Activated T-cell treated with anti-CD3 and anti-CD28 coated beads, Interleukin-2, amount 50 U/mL, for 72 hours (primary cell): ENCODE measurements at places on chromosomes 1 and 21. TPM values are rescaled to one million over a fixed set of nuclear protein-coding genes. Genes with fewer than 3 reads are reported as not detected.

Gene KLF17
- not detected for total RNA-seq

Gene OLIG2
- not detected for total RNA-seq

Gene RNF186
- not detected for total RNA-seq

Gene SMCP
- not detected for total RNA-seq

Gene AGO1
- total RNA-seq: 33.0 TPM

Gene PPP1R8
- total RNA-seq: 58.4 TPM

Gene FTCD
- total RNA-seq: 0.74 TPM

Gene TMPRSS2
- not detected for total RNA-seq

Gene CD2
- 298 TPM for total RNA-seq

GRCh38 chr1:117036018-117036461 is 24.1 kb upstream of the TTF2 start:
- H3K36me3 ChIP-seq: no peaks in the 10 kb centered on the region
- no peak overlapping the region for H3K27ac ChIP-seq
- H3K4me1 ChIP-seq: no peaks in the 10 kb centered on the region
- H3K4me3 ChIP-seq: no peak overlapping the region
- no peak for DNase-seq
- no peaks in the 10 kb centered on the region for H3K27me3 ChIP-seq

- H3K27ac ChIP-seq: no peak overlapping the region
- peaks cover 5% of the 10 kb centered on the region for H3K4me1 ChIP-seq
- H3K4me3 ChIP-seq: no peak overlapping the region
- no peak for DNase-seq
- peaks cover 51% of the 10 kb centered on the region for H3K27me3 ChIP-seq
- H3K36me3 ChIP-seq: no peaks in the 10 kb centered on the region
Measured at GRCh38 chr1:204894606-204895005, 23.9 kb downstream of the NFASC start.

GRCh38 chr1:206739411-206740076 is 31.0 kb upstream of the IL19 start:
- H3K4me3 ChIP-seq: peak overlapping the region; percentile 75
- H3K27me3 ChIP-seq: no peaks in the 10 kb centered on the region
- H3K4me1 ChIP-seq: peaks cover 93% of the 10 kb centered on the region

DNA sequence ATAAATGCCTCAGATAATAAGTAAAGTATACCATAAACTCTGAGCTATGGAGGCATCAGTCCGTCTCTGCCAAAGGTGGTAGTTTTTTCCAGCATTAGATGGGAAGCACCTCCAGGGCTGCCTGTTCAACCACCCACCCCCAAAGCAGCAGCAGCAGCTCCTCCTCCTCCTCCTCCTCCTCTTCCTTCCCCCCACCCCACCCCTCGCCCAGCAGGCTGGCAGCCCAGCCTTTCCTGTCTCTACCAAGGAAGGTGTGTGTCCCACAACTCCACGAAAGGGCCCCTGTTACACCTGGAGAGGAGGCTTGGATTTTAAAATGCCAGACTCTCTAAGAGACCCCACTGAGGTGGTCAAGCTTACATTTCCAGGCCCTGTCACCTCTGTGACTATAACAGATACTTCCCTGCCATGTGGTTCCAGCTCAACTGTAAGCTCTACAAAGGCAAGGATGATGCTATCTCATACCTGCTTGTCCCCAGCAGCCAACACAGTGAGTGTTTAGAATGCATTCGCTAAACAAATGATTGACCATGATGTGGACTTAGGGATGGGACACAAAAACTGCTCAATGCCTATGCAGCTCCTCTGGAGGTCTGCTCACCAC is 76.7 kb downstream of the GFI1 start:
- DNase-seq: no peak
- H3K4me1 ChIP-seq: peaks cover 33% of the 10 kb centered on the region
- H3K4me3 ChIP-seq: no peak overlapping the region
- H3K27me3 ChIP-seq: no peaks in the 10 kb centered on the region

DNA sequence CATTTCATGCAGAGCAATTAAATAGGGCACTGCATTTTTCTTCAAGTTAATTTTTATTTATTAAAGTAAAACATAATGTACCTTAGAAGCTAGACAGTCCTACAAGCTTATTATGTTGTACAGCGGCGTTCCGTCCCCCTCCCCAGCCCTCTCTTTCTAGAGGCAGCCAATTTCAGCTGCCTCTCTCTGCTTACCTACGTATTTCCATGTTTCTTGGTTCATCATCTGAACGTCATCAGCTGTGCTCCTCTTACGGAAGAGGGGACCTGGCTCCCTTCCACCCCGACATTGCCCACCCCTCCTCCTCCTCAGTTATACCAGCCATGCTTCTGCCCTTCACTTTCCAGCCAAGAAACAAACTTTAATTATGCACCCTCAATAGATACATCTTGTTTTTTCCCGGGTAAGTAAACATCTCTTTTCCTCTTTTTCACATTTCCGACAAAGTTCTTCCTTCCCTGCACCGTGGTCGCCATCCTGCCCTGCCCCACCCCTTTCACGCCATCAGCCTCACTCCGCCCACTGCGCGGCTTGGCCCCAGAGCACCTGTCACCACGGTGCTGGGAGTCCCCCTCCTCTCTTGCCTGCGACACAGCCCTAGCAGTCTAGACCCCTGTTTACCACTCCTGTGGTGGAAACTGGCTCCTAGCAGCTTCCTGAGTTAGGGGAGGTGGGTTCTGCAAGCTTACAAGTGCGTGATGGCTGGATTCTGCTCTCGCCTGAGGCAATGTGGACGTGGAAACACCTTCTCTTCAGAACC is 57.9 kb downstream of the SLC37A1 start:
- no peak overlapping the region for H3K27ac ChIP-seq
- no peak overlapping the region for H3K4me3 ChIP-seq
- no peaks in the 10 kb centered on the region for H3K4me1 ChIP-seq
- peaks cover 12% of the 10 kb centered on the region for H3K36me3 ChIP-seq
- DNase-seq: no peak
- H3K27me3 ChIP-seq: no peaks in the 10 kb centered on the region

DNA sequence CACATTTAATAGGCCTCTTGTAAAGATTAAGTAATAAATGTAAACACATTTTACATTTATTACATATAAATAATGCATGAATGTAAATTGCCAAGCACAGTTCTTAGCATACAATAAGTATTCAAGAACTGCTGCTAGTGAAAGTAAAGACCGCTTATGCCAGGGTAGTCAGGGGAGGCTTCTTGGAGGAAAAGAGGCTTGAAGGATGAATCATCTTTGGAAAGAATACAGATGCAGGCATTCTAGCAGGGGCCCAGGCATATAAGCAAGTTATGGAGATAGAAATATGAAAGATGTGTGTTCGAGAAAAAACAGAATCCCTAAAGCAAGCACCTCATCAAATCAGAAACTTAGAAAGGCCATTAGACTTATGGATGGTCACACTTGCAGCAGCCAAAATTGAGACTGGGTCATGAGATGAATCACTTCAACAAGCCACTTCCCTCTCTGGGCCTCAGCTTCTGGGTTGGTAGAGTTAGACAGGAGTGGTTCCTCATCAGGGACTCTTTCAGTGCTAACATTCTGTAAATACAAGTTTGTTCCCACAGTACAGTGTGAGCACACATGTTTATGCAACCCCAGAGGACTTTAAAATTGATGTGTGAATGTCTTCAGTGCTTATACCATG is 79.8 kb upstream of the ROR1 start:
- H3K27me3 ChIP-seq: no peaks in the 10 kb centered on the region
- H3K27ac ChIP-seq: no peak overlapping the region
- DNase-seq: no peak
- H3K36me3 ChIP-seq: no peaks in the 10 kb centered on the region

DNA sequence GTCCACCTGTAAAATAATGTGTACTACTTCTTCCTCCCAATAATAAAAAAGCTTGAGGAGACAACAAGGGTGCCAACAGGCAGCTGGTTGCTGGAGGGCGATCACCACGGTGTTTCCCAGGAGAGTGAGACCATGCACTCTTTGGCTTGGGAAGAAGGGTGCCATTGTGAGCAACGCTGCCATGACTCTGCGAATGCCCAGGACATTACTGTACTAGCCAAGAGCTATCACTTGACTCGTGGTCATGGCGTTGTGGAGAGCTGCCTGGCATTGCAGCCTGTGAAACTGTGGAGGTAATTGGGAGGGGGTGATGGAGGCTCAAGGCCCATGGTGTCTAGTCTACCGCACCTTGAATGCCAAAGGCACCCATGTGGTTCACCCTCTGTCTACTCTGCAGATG is 14.6 kb upstream of the PRMT2 start:
- DNase-seq: no peak
- no peak overlapping the region for H3K27ac ChIP-seq
- peaks cover 35% of the 10 kb centered on the region for H3K4me1 ChIP-seq
- H3K4me3 ChIP-seq: no peak overlapping the region
- H3K36me3 ChIP-seq: peaks cover 8% of the 10 kb centered on the region

- no peak overlapping the region for H3K4me3 ChIP-seq
- H3K27me3 ChIP-seq: peaks cover 9% of the 10 kb centered on the region
- no peaks in the 10 kb centered on the region for H3K36me3 ChIP-seq
- no peak overlapping the region for H3K27ac ChIP-seq
- no peaks in the 10 kb centered on the region for H3K4me1 ChIP-seq
- no peak for DNase-seq
Measured at GRCh38 chr1:226565476-226565875, 16.9 kb downstream of the STUM start.

DNA sequence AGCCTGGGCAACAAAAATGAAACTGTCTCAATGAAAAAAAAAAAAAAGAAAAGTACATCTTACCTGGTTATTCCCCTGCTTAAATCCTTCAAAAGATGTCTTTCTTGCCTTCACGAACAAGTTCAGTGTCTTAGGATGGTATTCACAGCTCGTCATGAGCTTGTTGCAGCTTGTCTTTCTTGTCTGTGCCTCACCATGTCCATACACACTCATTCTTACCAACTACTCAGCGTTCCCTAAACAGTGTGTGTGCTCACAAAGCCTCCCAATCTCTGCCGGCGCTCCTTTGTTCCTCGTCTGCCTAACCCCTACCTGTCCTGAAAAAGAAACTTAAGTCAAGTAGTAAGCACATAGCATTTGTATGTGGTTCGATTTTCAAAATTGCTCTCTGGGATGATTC is 31.1 kb downstream of the UBE4B start:
- no peak overlapping the region for H3K27ac ChIP-seq
- H3K27me3 ChIP-seq: no peaks in the 10 kb centered on the region
- peaks cover 17% of the 10 kb centered on the region for H3K4me1 ChIP-seq

DNA sequence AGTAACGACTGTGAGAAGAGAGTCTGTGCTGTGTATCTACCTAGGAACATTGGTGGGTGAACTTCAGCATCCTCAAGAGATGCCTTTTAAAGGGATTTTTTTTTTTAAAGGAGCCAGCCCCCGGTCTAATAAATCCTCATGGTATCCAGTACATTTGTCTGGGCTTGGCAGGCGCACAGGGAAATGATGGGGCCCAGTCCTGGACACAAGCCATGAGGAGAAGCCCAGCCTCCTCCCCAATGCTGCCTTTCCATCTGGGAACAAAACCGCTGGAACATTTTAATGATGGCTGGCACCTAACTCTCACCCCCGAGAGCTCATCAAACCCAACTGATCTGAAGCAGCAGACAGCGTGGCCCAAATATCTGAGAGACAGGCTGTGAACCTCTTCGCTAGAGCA is 64.2 kb downstream of the ACOT7 start:
- no peak overlapping the region for H3K27ac ChIP-seq
- H3K4me1 ChIP-seq: no peaks in the 10 kb centered on the region
- H3K4me3 ChIP-seq: no peak overlapping the region
- no peak for DNase-seq

DNA sequence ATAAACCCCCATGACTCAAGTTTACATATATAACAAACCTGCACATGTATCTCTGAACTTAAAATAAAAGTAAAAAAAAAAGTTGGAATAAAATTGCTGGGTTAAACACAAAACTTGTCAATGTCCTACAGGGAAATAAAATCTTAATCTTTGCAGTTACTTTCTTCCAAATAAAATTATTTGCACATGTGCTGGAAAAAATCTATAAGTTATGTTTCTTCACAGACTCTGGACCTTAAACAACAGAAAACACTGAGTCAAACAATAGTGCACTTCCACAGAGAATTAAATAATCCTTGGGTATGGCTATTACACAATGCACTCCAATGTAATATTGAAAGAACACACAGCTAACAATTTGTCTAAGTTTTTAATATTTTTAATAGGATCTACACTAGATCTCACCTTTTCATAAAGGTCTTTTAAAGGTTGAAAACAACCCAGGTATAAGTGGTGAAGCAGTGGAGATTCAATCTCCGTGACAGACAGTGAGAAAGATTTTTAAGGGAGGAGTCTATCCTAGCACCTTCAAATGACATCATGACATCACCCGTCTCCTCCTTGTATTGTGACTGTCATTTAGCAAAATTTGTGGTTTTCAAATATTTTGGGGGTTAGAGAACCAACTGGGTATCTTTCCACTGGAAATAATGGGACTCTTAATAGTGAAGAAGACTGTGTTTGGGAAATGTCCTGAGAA is 25.2 kb upstream of the FGGY start:
- no peak for DNase-seq
- H3K27me3 ChIP-seq: peaks cover 33% of the 10 kb centered on the region
- no peak overlapping the region for H3K27ac ChIP-seq
- peak overlapping the region; percentile 33 for H3K4me3 ChIP-seq
- no peaks in the 10 kb centered on the region for H3K36me3 ChIP-seq

- H3K4me1 ChIP-seq: no peaks in the 10 kb centered on the region
- no peak overlapping the region for H3K27ac ChIP-seq
- H3K27me3 ChIP-seq: no peaks in the 10 kb centered on the region
- peaks cover 3% of the 10 kb centered on the region for H3K36me3 ChIP-seq
Measured at GRCh38 chr1:21066356-21067012, 110.2 kb downstream of the EIF4G3 start.

DNA sequence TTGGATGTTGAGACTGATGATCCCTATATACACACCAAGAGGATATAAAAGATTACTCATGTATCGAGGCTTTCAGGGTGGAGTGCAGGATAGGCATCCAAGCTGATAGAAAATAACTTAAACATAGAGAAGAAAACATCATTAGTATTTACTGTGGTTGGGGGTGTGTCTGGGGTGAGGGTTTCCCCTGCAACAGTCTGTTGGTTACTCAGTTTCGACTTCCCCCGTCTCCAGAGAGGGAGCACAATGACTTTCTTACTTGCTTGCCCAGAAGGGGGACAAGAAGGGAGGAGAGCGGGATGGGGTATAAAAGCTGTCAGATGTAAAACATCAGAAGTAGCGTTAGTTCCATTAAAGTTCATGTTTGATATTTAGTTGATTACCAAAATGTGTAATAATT is 717.4 kb upstream of the ZP4 start:
- no peaks in the 10 kb centered on the region for H3K27me3 ChIP-seq
- H3K36me3 ChIP-seq: no peaks in the 10 kb centered on the region
- H3K4me3 ChIP-seq: no peak overlapping the region
- no peaks in the 10 kb centered on the region for H3K4me1 ChIP-seq

- H3K4me3 ChIP-seq: no peak overlapping the region
- H3K4me1 ChIP-seq: peaks cover 21% of the 10 kb centered on the region
- no peaks in the 10 kb centered on the region for H3K27me3 ChIP-seq
- H3K36me3 ChIP-seq: no peaks in the 10 kb centered on the region
- peak overlapping the region; percentile 22 for H3K27ac ChIP-seq
Measured at GRCh38 chr1:15420853-15421465, 11.3 kb downstream of the EFHD2 start.

- H3K4me1 ChIP-seq: no peaks in the 10 kb centered on the region
- DNase-seq: no peak
Measured at GRCh38 chr1:63501256-63501655, 21.8 kb downstream of the ITGB3BP start.

- H3K27me3 ChIP-seq: no peaks in the 10 kb centered on the region
- H3K36me3 ChIP-seq: no peaks in the 10 kb centered on the region
- H3K27ac ChIP-seq: no peak overlapping the region
- H3K4me3 ChIP-seq: no peak overlapping the region
Measured at GRCh38 chr1:167555971-167556714, 2.6 kb upstream of the CREG1 start.
